Tracheal epithelial cell (primary cell): ENCODE measurements at places on chromosomes 11 and 22. TPM values are rescaled to one million over a fixed set of nuclear protein-coding genes. Genes with fewer than 3 reads are reported as not detected.

The GAL gene
- 0.43 and 0.96 TPM in 2 replicates for total RNA-seq

The BRMS1 gene
- total RNA-seq = 69.1 and 82.4 TPM in 2 replicates

The CLCF1 gene
- total RNA-seq = 3.0 and 8.9 TPM in 2 replicates

The MACROD1 gene
- 28.3 and 44.1 TPM in 2 replicates for total RNA-seq

The DGAT2 gene
- 6.3 and 11.7 TPM in 2 replicates for total RNA-seq

The ENTHD1 gene
- total RNA-seq = not detected in 2 replicates

The KIRREL3 gene
- total RNA-seq = 1.4 TPM in 1 of 2 replicates, not detected in the other

The CTSF gene
- 3.2 and 15.9 TPM in 2 replicates for total RNA-seq

The OR5J2 gene
- total RNA-seq = not detected in 2 replicates

The CDPF1 gene
- total RNA-seq = 9.2 and 10.9 TPM in 2 replicates

The CDC42BPG gene
- 12.0 and 17.1 TPM in 2 replicates for total RNA-seq
